ENCODE measurements at places on chromosomes 3 and 15. TPM values are rescaled to one million over a fixed set of nuclear protein-coding genes. Genes with fewer than 3 reads are reported as not detected.

The CFAP161 gene
- 0.93 TPM for total RNA-seq

The GRIP2 gene
- not detected for total RNA-seq

The CCR9 gene
- total RNA-seq = not detected

The NOX5 gene
- total RNA-seq = 0.07 TPM

The PYGO1 gene
- 3.3 TPM for total RNA-seq

The IMPG2 gene
- 0.50 TPM for total RNA-seq

The OR5H1 gene
- not detected for total RNA-seq

The CP gene
- under 0.01 TPM for total RNA-seq

The GCSAM gene
- total RNA-seq = not detected

The ITGB5 gene
- 149 TPM for total RNA-seq

The CLRN1 gene
- not detected for total RNA-seq

The AGBL1 gene
- total RNA-seq = not detected

The GTF2E1 gene
- 36.6 TPM for total RNA-seq

The SEC61A1 gene
- total RNA-seq = 260 TPM

The GOLGA8Q gene
- total RNA-seq = 0.66 TPM

The CCR3 gene
- total RNA-seq = not detected

The MNS1 gene
- total RNA-seq = 1.6 TPM

The RBMS3 gene
- total RNA-seq = 49.6 TPM

The TIPARP gene
- total RNA-seq = 61.7 TPM

All from thoracic aorta endothelial cell (primary cell).